T-helper 17 cell (primary cell): ENCODE measurements at places on chromosomes 5 and 9. TPM values are rescaled to one million over a fixed set of nuclear protein-coding genes. Genes with fewer than 3 reads are reported as not detected.

PPIC gene
- not detected for total RNA-seq

NR6A1 gene
- total RNA-seq = 0.08 TPM

PPP3R2 gene
- total RNA-seq = not detected

GPR150 gene
- 2.5 TPM for total RNA-seq

RMRP gene
- total RNA-seq = 7,466 TPM

KIAA0825 gene
- total RNA-seq = 2.6 TPM

- H3K4me3 ChIP-seq = no peak overlapping the region
- no peak overlapping the region for H3K27ac ChIP-seq
- no peaks in the 10 kb centered on the region for H3K36me3 ChIP-seq
- no peaks in the 10 kb centered on the region for H3K4me1 ChIP-seq
Observed at GRCh38 chr9:16469184-16469583, 401.3 kb downstream of the BNC2 start.

GRCh38 chr5:124996023-124996763, 249.8 kb upstream of the ZNF608 start:
- H3K27me3 ChIP-seq = no peaks in the 10 kb centered on the region
- no peak overlapping the region for H3K27ac ChIP-seq
- H3K36me3 ChIP-seq = no peaks in the 10 kb centered on the region
- H3K4me1 ChIP-seq = no peaks in the 10 kb centered on the region
- DNase-seq = no peak
- H3K4me3 ChIP-seq = no peak overlapping the region

- H3K27ac ChIP-seq = no peak overlapping the region
- no peaks in the 10 kb centered on the region for H3K36me3 ChIP-seq
- no peak for DNase-seq
- H3K27me3 ChIP-seq = peaks cover 16% of the 10 kb centered on the region
Observed at GRCh38 chr5:148966348-148966747, 96.5 kb downstream of the SH3TC2 start.

DNA sequence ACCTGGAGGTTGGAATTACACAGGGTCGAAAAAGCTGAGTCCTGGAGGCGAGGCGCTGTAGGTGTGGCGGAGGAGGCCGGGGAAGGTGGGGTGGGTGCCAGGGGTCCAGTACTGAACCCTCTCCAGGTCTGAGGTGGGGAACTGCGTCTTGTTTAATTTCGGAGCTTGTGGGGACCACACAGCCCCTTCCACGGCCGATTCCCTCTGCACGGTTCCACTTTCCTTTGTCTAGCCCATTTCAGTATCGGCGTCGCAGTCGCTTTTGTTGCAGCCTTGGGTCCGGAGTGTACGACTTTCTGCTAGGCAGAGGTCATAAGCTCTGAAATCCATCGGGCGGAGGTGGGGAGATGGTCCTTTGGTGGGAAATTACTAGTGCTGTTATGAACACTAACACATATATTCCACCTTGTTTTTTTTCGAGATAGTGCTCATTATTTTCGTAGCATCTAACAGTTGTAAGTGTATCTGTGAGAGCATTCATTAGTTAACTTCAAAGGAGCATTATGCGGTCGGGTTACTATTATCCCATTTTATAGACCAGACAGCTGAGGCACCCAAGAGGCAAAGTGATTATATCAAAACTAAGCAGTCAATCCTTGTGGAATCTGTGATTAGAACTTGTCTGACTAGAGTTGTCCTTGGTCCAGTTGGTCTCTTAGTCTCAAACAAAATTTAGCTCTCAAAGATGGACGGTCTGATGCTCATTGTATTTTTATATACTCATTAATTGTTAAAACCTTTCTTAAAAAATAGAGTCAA, 737 bp downstream of the RNF180 start:
- no peak for DNase-seq
- H3K36me3 ChIP-seq = no peaks in the 10 kb centered on the region
- H3K27ac ChIP-seq = no peak overlapping the region
- H3K4me1 ChIP-seq = peaks cover 3% of the 10 kb centered on the region
- peaks cover 21% of the 10 kb centered on the region for H3K27me3 ChIP-seq

DNA sequence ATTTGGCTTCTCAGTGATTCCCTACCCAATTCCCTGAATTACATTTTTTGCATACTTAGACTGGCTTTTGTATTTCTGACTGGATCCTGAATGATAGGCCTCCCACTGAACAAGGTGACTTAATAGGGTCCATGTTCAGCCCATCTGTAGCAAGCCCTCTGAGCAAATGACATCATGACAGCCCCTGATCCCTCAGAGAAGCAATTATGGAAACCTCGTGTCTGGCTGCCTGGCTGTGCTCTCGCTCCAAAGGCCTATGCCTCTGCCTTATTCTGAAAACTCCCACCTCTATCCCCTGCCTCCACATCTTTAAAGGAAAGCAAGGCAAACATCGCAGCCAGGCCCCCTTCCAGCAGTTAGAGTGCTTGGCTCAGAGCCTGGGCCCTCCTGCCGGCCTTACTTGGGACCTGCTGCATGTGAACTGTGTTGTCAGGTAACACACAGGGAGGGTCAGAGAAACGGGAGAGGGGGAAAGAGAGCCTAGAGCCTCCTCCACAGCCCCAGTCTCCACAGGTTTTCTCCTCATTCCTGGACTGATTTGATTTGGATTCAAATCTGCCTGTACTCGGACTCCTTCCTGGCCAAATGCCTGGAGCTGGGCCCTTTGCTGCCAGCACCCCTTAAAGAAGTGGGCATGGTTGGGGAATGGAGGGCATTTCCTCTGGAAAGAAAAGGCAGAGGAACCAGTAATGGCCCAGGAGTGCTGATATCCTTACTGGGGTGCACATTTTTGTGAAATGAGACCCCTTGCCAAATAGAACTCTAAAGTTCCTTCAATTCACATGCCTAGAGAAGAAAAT, 3.8 kb downstream of the DCANP1 start:
- no peak overlapping the region for H3K27ac ChIP-seq
- no peak overlapping the region for H3K4me3 ChIP-seq
- peaks cover 7% of the 10 kb centered on the region for H3K4me1 ChIP-seq
- DNase-seq = no peak
- H3K36me3 ChIP-seq = no peaks in the 10 kb centered on the region

DNA sequence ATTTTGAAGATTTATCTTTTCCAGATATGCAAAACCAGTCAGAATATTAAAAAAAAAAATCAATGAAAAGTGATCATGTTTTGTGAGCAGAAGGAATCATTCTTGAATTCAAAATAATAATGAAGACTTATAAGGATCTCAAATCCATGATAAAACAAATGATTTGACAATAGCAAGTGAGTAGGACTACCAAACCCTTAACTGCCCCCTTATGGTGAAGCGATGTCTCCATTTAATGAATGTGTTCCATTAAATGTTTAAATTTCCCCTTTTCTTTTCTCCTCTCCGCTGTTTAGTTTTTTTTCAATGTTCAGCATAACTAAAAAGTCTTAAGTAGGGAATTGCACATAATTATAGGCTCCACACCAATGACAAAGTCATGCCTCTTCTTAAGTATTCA, 12.2 kb upstream of the MARCHF3 start:
- H3K4me3 ChIP-seq = no peak overlapping the region
- no peak overlapping the region for H3K27ac ChIP-seq
- no peak for DNase-seq
- H3K36me3 ChIP-seq = peaks cover 2% of the 10 kb centered on the region
- no peaks in the 10 kb centered on the region for H3K27me3 ChIP-seq

DNA sequence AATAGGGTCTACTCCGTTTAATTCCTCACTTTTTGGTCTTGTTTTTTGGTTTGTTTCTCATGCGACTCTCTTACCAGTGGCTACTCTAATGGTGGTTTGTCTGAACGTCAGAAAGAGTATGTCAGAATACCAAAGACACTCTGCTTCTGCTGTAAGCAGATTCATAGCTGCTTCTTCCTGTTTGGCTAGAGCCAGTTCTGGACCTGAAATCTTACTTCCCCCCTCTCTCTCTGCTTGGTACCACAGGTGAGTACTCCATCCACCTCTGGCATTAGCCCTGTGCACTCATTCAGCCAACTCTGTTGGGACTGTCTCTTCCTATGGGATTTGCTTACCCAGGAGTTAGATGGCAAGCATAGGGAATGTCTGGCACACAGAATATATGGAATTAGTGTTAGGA, 6.6 kb downstream of the ZCCHC7 start:
- no peak for DNase-seq
- no peak overlapping the region for H3K4me3 ChIP-seq
- H3K4me1 ChIP-seq = peaks cover 24% of the 10 kb centered on the region

DNA sequence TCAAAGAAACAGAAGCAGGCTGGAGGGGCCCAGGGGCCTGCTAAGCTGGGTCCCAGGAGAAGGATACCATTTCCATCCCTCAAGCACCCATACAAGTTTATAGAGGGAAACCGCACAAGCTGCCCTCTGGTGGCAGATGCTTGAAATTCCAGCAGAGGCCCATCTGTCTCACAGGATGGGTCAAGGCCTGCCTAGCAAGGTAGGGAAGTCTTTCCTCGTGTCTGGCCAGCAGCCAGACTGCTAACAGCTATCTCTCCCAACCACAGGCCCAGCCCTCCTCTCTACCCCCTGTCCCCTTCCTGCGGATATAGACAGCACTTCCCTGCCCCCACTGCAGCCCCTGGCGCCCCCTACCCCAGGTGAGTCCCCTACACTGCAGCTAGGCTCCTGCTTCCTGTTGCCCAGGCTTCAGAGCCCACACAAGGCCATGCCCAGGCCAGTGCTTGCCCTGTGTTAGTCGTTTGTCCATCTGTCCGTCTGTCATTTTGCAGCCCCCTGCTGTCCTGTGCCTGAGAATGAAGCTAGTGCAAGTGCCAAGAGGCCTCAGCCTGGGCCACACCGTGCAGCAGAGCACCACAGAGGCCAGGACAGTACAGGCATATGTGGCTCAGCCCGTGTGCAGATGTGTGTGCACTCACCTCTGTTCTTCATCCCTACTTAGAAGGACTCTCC, 26.2 kb downstream of the TCF7 start:
- peak overlapping the region; percentile 100 for H3K27ac ChIP-seq
- peak; percentile 51 for DNase-seq
- H3K4me3 ChIP-seq = peak overlapping the region; percentile 80
- H3K27me3 ChIP-seq = no peaks in the 10 kb centered on the region
- peaks cover 19% of the 10 kb centered on the region for H3K36me3 ChIP-seq

- peaks cover 5% of the 10 kb centered on the region for H3K4me1 ChIP-seq
- H3K27me3 ChIP-seq = peaks cover 6% of the 10 kb centered on the region
- H3K36me3 ChIP-seq = peaks cover 16% of the 10 kb centered on the region
- no peak for DNase-seq
- H3K27ac ChIP-seq = no peak overlapping the region
Observed at GRCh38 chr9:34400686-34401602, 24.2 kb upstream of the MYORG start.

DNA sequence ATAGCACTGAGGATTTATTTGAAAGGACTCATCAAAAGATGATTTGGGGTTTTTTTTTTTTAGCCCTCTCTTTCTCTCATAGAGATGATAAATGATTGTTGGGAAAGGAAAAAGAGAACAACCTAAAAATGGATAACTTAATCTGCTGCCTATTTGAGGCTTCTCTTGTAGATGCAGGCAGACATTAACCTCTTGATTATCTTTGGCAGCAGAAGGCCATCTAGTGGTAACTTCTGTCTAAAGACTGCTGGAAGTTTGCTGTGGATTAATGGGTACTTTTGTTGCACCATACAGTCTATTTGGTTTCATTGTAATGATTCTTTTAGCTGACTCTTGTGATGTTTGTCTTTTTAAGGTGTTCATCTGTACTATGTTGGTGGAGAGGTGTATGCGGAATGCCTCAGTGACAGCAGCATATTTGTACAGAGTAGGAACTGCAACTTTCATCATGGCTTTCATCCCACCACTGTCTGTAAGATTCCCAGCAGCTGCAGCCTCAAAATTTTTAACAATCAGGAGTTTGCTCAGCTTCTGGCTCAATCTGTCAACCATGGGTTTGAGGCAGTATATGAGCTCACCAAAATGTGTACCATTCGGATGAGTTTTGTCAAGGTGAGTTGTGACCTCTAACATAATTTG, 18.8 kb downstream of the SMIM32 start:
- H3K27me3 ChIP-seq = no peaks in the 10 kb centered on the region
- peaks cover 10% of the 10 kb centered on the region for H3K36me3 ChIP-seq
- DNase-seq = no peak
- H3K4me1 ChIP-seq = no peaks in the 10 kb centered on the region
- H3K27ac ChIP-seq = no peak overlapping the region

DNA sequence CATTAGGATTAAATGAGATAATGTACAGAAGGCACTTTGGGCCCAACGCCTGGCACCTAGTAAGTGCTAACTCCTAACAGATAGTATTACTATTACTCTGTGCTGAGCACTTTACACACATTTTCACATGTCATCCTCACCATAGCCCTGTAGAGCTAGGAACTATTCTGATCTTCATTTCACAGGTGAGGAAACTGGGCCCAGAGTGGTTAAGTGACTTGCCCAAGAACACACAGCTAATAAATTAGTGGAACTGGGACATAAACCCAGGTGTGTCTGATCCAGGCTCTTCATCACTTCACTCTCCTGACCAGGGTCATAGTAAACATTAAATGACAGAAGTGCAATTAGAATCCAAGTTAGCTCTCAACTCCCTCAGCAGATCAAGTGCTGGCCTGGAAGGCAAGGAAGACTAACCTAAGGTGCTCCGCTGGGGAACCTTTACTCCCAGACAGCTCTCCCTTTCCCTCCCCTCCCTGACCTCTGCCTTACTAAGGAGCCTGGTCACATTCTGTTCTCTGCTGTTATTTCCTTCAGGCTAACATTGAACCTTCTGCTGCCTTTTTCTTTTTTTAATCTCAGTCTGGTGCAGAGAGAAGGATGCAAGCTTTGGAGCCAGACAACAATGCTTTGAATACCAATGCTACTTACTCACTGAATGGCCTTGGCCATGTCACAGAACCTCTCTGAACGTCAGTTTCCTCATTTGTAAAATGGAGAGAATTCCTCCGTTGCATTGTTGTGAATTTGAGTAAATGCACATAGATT, 4.1 kb upstream of the ADRA1B start:
- H3K27me3 ChIP-seq = peaks cover 84% of the 10 kb centered on the region
- peaks cover 14% of the 10 kb centered on the region for H3K4me1 ChIP-seq
- no peak overlapping the region for H3K4me3 ChIP-seq
- no peak for DNase-seq
- peaks cover 11% of the 10 kb centered on the region for H3K36me3 ChIP-seq
- no peak overlapping the region for H3K27ac ChIP-seq

DNA sequence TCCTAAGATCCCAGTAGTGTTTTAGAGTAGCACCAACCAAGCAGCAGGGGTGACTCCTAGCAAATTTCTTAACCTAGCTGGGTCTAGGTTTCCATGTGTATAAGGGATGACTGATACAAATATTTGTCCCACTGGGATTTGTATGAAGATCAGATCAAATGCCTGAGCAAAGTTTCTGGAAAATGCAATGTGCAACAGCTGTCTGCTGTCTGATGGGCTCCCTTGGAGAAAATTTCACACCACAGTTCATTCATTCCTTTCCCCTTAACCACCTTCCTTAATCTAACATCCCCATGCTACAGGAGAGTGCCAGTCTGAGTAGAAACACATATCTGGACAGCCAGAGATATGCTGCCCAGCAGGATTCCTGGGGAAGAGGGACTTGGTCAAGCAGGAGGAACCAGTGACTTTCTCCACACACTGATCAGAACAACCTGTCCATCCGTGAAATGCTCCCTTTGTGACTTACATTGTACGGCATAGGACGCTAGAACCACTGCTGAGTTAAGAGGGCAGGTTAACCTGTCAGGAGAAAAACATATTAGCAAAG, 53.3 kb downstream of the PTPN3 start:
- no peaks in the 10 kb centered on the region for H3K36me3 ChIP-seq
- no peak overlapping the region for H3K4me3 ChIP-seq
- H3K27me3 ChIP-seq = peaks cover 26% of the 10 kb centered on the region
- no peak overlapping the region for H3K27ac ChIP-seq
- DNase-seq = no peak
